Osteocyte (in vitro differentiated cells): ENCODE measurements at places on chromosomes 3 and 15.

DNA sequence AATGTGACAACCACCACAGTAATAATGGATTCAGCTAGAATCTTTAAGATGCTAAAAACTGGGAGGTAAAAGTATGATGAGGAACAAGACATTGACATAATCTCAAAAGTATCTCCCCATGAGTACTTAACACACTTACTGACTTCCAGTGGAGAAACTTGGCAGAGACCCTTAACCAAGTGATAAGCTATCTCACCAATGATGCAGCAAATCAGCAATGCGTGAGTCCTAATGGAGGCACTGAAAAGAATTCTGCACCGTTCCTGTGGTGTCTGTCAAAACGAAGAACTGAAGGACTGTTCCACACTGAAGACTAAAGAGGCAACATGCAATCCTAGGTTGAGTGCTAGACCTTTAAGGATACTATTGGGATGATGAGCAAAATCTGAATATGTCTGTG, 67.9 kb upstream of the OCA2 start:
- H3K27me3 ChIP-seq, result no peaks in the 10 kb centered on the region
- H3K36me3 ChIP-seq, result peaks cover 54% of the 10 kb centered on the region
- H3K4me1 ChIP-seq, result peaks cover 14% of the 10 kb centered on the region
- no peak overlapping the region for H3K4me3 ChIP-seq
- H3K27ac ChIP-seq, result no peak overlapping the region

- H3K4me1 ChIP-seq, result no peaks in the 10 kb centered on the region
- no peak for DNase-seq
- no peaks in the 10 kb centered on the region for H3K27me3 ChIP-seq
- no peak overlapping the region for H3K27ac ChIP-seq
These were observed 19.5 kb downstream of the SECISBP2L start for GRCh38 chr15:49026700-49027099.

- H3K27ac ChIP-seq, result no peak overlapping the region
- no peak overlapping the region for H3K4me3 ChIP-seq
- no peak for DNase-seq
- H3K27me3 ChIP-seq, result no peaks in the 10 kb centered on the region
- peaks cover 4% of the 10 kb centered on the region for H3K36me3 ChIP-seq
These were observed 23.1 kb downstream of the TNK2 start for GRCh38 chr3:195885036-195885891.

DNA sequence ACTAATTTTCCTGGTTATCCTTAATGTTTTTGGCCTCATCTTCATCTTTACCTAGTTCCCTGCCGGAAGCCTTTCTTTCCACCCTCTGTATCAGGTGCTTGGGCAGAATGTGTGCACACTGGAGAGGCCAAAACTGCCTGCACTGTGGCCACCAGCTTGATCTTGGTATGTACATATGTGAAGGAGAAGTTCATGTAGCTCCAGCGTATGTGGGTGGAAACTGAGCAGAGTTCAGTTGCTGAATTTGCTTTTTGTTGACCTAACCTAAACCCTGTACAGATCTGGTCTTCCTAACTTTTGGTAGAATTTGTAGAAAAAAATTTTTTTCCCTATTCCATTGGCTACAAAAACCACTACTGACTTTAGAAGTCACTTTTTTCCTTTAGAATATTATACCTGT, 65.9 kb upstream of the IGSF10 start:
- H3K36me3 ChIP-seq, result no peaks in the 10 kb centered on the region
- no peaks in the 10 kb centered on the region for H3K27me3 ChIP-seq
- DNase-seq, result no peak
- no peak overlapping the region for H3K4me3 ChIP-seq
- H3K27ac ChIP-seq, result no peak overlapping the region

DNA sequence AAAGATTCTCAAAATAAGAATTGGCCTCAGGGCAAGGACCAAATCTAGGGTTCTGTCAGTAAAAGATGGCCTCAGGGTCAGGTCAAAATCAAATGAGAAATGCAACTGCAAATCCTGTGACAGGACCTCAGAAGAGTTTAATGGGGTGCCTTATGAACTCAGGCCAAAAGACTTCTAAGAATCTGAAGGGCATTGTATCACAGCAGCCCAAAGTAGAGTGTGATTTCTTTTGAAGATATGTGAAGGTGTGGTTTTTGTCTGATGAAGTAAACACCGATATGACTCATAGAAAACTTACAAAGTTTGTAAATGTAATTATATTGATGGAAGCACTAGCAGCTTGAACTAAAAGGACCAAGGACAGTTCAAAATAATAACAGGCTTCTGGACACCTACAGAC, 966.1 kb downstream of the AGBL1 start:
- H3K4me3 ChIP-seq, result no peak overlapping the region
- H3K27ac ChIP-seq, result no peak overlapping the region
- H3K36me3 ChIP-seq, result no peaks in the 10 kb centered on the region
- DNase-seq, result no peak
